CMK (cell line): ENCODE measurements at places on chromosomes 11 and 22.
A peak's percentile ranks its signal among the peaks of the same experiment; 100 is the strongest.

- DNase-seq = no peak
Measured at GRCh38 chr11:76610871-76611475, 59.6 kb downstream of the LRRC32 start.

DNA sequence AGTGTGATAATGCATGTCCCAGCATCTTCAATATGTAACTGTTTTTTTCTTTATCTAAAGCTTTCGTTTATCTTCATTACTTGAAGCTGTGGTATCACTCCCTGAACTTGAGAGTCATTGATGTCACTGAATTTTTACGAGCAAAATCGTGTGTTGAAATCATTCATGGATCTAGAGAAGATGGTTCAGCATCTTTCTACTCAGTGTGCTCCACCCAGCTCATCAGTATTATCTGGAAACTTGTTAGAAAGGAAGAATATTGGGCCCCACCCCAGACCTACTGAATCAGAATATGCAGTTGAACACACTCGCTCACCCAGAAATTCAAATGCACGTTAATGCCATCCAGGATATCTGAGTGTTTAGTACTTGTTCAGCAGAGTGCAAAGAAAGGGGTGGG, 8.3 kb downstream of the CDON start:
- DNase-seq = no peak

- no peak for DNase-seq
Measured at GRCh38 chr11:123473941-123474677, 44.0 kb downstream of the GRAMD1B start.

GRCh38 chr11:74507582-74507981, 14.1 kb upstream of the LIPT2 start:
- no peak for DNase-seq

- DNase-seq = peak; percentile 36
Measured at GRCh38 chr11:35391922-35392688, 27.3 kb downstream of the SLC1A2 start.

- no peak for DNase-seq
Measured at GRCh38 chr11:17924713-17925112, 88.1 kb downstream of the SERGEF start.

GRCh38 chr11:76512851-76513653, 68.2 kb downstream of the EMSY start:
- no peak for DNase-seq

DNA sequence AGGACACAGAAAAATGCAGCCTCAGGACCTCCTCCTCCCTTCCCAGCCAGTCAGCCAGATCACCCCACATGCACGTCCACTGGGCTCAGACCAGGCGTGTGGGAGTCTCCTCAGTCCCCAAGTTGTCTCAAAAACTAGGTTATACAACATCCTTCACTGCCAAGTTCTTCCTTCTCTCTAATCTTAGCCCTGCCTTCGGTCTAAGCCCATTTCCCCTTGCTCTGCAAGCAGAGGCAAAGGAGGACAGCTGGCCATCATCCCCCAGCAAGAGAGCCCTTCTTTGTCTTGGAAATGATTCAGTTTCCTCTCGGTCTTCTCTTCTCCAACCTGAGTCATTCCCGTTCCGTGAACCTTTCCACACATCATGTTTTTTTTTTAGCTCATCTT, 14.0 kb upstream of the NRGN start:
- no peak for DNase-seq

GRCh38 chr22:41913040-41913719, 1.7 kb downstream of the SHISA8 start:
- no peak for DNase-seq

- DNase-seq = no peak
Measured at GRCh38 chr22:39643311-39644083, 72.9 kb downstream of the CACNA1I start.

DNA sequence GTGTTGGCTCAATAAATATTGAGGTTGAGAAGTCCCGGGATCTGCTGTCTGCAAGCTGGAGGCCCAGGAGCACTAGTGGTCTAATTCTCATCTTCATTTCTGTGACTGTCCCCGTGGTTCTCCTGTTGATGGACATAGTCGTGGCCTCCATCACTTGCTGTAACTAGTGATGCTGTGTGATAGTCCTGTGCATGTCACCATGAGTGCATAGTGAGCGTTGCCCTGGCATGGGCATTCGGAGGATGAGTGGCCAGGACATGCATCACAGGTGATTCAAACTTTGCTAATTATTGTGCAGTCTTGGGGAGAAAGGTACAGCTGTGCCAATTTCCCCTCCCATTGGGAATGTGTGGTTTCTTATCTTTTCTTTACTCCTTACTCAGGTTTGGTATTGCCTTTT, 902.2 kb downstream of the BRD1 start:
- no peak for DNase-seq

DNA sequence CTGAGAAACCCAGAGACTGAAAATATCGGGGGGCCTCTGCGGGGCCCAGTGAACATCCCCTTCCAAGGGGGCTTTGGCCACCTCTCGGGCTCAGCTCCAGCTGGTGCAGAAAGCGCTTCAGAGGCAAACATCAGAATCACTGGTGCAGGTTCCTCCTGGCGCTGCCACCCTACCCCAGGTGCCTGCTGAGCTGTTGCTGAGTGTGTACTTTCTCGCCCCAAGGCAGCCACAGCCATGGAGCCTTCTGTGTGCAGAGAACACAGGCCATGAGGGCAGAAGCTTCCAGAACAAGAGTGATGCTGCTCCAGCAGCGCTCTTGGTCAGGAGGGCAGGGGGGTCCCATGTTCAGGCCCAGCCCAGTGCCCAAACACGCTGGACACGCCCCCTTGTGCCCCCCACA, 6.3 kb downstream of the DRD4 start:
- no peak for DNase-seq

DNA sequence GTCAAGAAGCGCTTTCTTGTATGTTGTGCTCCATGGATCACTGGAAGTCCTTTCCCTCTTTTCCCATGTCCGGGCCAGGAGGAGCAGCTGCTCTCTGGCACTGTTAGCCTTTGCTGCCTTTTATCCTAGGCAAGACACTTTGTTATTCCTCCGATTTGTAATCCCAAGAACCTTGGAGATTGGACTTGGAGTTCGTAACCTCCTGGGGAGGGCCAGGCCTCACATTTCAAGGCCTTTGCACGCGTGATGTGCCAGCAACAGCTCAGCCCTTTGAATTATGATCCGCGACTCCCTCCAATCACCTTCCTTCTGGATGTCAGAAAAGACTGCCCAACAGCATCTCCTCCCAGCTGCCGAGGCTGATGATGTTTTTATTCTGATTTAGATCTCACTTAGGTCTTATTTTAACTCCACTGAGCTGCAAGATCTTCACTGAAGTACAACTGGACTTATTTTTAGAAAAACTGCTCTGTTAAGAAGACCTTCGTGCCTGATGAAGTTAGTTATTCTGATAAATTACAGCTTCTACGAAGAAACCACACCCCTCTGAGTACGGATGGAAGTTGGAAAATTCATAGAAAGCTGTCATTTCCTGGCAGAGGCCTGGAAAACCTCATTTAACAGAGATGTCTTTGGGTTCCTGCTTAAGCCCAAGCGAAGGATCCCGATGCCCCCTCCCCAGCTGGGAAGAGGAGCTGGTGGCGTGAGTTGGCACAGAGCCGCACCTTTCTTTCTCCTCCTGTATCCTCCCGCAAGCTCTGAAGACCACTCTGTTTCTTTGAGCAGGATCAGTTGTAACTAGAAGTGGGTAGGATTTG, 62.4 kb downstream of the PARVB start:
- no peak for DNase-seq

DNA sequence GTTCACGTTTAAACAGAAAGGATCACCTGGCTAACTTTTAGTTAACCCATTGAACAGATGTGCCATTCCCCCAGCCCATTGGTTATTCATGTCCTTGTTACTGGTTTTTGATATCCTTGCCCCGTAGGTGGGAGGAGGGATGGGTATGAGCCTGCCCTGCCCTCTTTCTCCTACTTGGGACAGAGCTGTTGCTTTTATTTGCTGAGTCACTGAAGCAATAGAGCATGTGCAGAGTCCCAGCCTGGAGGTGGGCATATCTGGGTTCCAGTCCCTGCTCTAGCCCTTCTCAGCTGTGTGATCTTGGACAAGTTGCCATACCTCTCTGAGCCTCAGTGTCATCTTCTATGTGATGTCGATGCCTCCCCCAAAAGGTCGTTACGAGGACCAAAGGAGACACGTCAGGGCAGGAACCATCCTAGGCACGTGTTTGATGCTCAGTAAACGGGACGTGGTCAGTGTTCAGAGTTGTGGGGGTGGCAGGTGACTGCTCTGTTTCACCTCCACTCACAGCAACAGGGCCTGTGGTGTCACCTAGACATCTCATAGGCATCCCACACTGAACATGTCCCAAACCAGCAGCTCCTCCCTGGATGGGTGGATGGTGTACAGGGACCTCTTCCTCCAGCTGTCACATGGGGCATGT, 61.0 kb downstream of the BMAL1 start:
- DNase-seq = no peak

- no peak for DNase-seq
Measured at GRCh38 chr22:24181088-24181995, at the start of gene SUSD2. TSS of gene SUSD2 (plus strand) at chr22:24181487. CDS start at chr22:24181520, 33 bp downstream.

GRCh38 chr11:64094463-64095260, 58.9 kb downstream of the FLRT1 start:
- peak; percentile 56 for DNase-seq

DNA sequence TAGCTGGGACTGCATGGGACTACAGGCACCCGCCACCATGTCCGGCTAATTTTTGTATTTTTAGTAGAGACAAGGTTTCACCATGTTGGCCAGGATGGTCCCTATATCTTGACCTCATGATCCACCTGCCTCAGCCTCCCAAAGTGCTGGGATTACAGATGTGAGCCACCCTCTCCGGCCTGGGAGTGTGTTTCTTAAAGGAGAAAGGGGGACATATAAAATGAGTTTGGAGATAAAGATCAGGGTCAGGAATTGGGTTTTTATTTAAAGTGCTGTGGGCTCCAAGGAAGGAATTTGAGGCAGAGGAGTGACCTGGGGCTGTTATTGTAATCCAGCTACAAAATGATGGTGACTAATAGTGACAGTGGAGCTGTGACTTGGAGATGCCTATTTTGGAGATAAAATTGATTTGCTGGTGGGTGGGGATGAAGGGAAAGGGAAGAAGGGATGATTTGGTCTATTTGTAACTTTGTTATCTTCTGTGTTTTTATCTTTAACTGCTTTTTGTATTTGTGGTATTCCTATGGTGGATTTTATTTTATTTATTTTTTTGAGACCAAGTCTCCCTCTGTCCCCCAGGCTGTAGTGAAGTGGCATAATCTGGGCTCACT, 5.0 kb downstream of the CRKL start:
- DNase-seq = no peak

- DNase-seq = no peak
Measured at GRCh38 chr11:102139081-102139498, 28.8 kb downstream of the YAP1 start.

GRCh38 chr11:128290106-128290840, 297.1 kb downstream of the ETS1 start:
- peak; percentile 78 for DNase-seq

- no peak for DNase-seq
Measured at GRCh38 chr11:115759622-115760460, 255.6 kb upstream of the CADM1 start.

DNA sequence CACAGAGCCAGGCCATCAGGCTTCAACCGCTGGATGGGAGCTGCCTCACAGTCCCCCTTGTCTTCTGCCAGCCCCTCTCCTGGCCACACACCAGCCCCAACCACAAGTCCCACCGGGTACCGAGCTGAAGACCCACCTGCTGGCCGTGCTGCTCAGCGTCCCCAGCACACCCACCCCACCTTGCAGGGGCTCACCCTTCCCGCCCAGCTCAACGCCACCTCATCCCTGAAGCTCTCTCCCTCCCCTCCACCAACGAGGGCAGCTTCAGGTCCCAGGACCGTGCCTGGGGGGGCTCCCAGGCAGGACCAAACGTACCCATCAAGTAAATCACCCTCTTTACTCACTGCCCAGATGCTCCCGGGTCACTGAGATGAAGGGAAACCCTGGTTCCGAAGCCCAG, 141.0 kb downstream of the CRYBB2 start:
- DNase-seq = no peak

DNA sequence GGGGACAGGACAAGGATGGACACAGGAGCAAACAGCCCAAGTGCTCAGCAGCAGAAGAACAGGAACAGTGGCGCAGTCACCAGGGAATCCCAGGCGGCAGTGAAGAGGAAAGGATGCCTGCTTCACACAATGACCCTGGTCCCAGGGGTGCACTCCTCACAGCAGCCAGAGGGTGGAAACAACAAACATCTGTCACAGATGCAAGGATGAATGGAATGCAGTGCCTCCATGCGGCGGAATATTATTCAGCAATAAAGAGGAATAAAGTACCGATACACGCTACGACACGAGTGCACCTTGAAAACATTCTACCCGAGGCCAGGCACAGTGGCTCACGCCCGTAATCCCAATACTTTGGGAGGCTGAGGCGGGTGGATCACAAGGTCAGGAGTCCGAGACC, 12.7 kb downstream of the CSNK1E start:
- DNase-seq = no peak

- DNase-seq = no peak
Measured at GRCh38 chr11:48017831-48018527, 37.6 kb downstream of the PTPRJ start.

DNA sequence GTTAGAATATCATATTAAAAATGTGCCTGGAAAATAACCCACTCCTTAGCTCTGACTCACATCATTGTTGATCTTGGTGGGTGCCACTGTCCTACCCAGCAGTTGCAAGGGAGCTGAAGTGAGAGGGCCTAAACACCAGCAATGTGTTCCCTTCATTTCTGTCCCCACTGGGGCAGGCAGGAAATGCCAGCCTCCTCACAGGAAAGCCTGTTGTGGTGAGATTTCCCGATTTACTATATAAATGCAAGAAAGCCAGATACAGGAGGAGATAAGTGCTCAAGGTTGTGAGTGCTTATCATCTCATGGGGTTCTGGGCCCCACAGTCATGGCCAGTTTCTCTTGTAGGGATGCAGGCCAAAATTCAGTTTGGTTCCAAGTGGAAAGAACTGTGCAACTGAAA, 15.8 kb upstream of the FLI1 start:
- peak; percentile 92 for DNase-seq

DNA sequence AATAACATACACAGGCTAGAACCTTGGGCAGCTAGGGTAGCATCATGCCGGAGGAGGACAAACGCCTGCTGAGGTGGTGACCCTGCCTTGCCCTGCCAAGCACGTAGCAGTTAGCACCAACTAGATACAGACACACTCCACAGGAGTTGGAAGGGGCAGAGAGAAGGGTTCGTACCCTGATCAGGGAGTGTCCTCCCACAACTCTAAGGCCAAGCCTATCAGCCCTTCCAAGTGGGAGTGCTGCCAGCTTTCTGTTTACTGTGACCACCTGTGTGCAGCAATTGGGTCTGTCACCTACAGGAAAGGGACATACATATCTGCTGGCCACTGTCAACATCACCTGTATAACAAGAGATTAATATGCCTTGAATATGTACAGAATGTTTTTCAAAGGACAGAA, 1.9 kb upstream of the THAP7 start:
- no peak for DNase-seq
